ENCODE measurements at places on chromosomes 2 and 18.

DNA sequence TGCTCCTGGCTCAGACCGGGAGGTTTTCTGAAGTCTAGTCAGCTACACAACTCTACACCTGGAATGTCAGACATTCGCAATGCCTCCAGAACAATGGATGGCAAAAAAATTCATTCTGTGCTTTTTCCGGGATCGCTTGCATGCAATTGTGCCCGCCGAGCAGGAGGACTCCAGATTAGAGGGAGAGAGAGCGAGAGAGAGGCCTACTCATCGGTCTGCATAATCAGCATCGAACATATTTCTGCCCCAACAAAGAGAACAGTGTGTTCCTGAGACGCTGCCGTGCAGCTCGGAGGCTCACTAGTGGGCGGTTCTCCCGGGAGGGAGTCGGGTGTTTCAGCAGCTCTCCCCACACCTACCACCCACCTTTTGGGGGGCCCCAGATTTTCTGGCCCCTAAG is 117.1 kb downstream of the KLHL29 start:
- DNase-seq, result no peak

DNA sequence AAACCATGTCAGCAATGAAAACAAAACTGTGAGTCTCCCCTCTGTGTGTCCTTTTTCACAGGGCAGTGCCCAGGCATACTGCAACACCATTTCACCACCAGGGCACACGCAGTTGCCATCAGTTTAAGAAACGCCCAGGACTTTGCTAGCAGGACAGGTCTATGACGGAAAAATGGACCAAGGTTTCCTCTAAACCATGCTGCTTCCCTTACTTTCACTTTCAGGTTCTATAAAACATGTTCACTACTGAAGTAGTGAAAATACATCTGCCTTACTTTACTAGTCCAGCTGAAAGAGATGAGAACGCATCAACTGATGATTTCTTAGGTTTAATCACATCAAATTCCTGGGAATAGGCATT is 110.5 kb downstream of the TCF4 start:
- no peak for DNase-seq

GRCh38 chr2:207902821-207903220 is 122.5 kb downstream of the PLEKHM3 start:
- no peak for DNase-seq

- DNase-seq, result no peak
Measured at GRCh38 chr18:57048351-57048750, 98.5 kb upstream of the BOD1L2 start.

DNA sequence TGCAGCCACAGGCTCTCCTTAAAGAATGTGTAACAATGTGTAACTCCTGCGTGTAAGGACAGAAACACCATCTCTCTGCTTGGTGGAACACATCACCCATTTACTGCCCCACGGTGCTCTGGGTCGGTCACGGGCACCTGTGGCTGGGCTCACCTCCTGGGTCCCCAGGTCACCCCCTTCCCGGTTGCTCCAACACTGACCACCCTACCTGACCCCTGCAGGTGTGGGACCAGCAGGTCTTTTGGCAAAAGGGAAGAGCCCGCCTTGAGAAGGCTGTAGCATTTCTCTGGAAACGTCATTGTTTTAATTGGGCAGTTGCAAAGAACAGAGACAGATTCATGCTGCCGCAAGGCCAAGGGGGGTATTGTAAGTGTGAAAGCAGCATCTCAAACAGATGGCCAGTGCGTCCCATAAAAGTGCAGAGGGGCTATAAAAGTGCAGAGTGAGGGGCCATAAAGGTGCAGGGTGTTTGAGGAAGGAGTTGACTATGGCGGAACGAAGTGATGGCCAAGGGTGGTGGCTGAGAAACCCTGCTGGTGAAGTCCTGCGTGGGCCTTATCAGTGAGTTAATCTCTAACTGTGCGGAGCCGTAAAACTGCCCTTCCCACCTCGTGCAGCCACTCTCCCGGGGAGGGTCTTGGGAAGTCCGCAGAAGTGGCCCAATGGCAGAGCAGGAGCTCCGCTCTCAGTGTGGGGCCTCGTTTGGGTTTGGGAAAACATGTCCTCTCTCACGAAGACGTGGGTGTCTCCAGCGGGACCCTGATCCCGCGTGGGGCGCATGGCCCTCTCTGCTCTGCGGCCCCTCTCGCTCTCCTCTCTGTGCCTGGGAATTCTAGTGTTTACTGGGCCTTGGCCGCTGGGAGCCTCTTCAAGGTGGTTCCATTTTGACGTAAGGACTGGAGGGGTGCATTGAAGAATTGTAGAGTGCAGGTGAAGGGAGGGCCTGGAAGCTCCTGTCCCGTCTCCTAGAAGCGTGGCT is 13.7 kb upstream of the NEU4 start:
- DNase-seq, result no peak

GRCh38 chr2:43011158-43011491 is 215.3 kb downstream of the ZFP36L2 start:
- no peak for DNase-seq

DNA sequence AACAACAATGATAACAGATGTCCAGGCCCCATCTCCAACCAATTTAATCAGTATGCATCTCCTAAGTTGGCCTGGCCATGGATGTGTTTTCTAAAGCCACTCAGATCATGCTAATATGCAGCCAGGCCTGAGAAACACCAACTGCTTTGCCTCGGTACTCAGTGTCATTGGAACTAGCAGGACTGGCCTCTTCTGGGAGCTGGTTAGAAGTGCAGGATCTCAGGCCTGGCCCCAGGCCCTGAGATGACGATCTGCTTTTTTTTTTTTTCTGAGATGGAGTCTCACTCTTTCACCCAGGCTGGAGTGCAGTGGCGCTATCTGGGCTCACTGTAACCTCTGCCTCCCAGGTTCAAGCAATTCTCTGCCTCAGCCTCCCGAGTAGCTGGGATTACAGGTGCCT is 69.1 kb downstream of the IRS1 start:
- no peak for DNase-seq

DNA sequence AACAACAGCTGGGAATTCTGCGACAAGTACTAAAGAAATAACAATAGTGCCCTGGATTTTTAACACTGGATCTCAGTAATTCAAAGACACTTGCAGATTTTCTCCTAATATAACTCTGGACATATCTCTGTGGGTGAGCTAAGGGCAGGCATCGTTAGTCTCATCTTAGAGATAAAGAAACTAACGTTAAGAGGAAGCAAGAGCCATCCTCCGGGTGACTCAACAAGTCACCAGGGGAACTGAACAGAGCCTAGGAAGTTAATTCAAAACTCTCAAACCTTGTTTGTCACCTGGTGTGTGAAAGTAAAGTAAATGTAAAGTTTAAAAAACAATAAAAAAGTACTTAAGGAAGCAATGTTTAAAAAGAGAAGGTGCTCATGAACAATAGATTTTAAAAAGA is 41.6 kb upstream of the NRP2 start:
- DNase-seq, result no peak

- DNase-seq, result no peak
Measured at GRCh38 chr2:29164091-29164846, 49.1 kb downstream of the CLIP4 start.

DNA sequence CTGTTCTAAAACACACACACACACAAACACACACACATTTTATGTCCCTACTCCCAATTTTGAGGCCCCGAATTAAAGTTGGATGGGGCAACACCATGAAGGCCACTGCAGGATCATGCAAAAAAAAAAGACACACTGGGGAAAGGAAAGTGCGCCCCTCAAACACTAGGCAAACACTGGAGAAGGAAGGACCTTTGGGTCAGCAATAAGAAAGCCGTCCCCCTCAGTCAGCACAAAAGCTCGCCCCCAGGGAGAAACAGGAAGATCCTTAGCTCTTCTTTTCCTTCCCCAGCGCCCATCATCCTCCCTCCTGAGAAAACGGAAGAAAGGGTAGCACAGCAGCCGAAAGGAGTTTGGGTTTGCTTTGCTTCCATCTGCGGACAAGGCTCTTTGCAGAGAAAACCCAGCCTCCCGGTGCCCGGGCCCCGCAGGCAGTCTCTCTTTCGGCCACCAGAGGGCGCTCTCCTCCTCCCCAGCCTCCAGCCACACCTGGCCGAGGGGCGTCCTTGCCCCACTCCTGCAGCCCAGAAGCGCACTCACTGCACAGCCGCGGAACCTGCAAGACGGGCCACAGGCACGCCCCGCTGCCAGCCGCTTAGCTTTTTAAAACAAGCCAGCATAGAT is 248.5 kb downstream of the CDH20 start:
- peak; percentile 63 for DNase-seq

DNA sequence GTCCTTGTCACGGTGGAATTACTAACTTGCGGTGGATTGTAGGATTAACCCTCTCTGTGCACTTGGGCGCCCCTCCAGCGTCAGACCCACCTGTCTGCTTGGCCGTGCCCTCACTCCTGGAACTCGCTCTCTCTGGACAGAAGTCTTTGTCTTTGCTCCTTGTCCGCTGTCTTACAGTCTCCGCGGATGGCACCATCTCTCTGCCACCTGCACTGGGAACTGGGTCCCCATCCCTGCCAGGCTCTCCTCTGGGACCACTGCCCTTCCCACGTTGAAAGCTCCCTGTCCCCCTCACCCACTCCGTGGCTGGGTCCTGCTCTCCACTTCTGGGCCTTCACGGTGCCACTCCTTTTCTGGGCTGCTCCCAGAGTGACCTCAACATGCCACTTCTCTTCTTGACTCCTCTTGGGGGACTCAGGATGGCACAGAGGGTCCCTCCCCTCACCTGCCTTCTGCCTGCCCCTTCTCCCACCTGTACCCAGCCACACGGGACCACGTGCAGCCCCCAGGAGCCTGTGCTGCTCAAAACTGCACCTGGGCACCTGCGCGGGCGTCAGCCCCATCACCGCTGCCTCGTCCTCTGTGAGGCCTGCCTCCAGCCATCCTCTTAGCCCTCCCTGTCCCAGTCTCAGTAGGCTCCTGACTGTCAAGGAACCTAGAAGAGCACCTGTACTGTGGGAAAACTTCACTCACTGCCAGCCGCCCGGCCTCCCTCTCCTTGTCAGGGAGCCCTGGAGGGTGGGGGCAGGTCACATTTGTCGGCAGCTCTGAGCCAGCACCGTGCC is 11.1 kb downstream of the CNDP2 start:
- no peak for DNase-seq

GRCh38 chr2:10183146-10183675 is 60.7 kb downstream of the RRM2 start:
- DNase-seq, result no peak

DNA sequence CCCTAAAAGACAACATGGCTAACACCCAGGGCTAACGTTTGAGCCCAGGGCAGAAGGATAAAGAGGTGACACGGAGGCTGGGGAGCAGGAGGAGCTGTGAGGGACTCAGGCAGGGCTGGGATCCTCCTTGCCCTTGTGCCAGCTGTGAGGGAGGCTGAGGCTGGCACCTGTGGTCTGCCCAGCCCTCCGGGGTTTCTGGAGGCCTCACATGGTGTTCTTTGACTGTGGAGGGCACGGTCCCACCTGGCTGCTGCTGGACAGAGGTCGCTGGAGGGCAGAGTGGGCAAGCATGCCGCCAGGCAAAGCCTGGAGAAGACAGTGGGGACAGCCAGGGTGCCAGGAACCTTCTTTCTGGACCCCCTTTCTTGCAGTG is 26.8 kb upstream of the CNNM3 start:
- no peak for DNase-seq

GRCh38 chr2:179444056-179444455 is 179.4 kb upstream of the SESTD1 start:
- DNase-seq, result no peak

GRCh38 chr18:62812242-62812641 is 96.9 kb downstream of the PHLPP1 start:
- no peak for DNase-seq

DNA sequence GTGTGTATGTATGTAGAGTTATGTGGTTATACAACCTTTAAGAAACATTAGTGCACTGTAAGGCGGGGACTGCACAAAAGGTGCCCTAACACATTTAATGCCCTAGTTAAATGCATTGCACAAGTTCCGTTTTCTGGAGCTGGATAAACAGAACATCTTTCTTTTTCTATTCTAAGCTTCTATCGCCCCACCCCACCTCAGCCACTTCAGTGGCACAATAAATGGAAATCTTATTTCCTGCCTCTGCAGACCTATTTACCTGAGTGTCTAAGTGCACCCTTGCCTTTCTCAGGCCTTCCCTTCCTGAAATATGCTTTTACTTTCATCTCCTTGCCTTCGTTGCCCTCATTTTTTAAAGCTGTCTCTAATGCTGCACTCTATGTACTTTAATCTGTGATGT is 123.5 kb downstream of the TANC1 start:
- no peak for DNase-seq

DNA sequence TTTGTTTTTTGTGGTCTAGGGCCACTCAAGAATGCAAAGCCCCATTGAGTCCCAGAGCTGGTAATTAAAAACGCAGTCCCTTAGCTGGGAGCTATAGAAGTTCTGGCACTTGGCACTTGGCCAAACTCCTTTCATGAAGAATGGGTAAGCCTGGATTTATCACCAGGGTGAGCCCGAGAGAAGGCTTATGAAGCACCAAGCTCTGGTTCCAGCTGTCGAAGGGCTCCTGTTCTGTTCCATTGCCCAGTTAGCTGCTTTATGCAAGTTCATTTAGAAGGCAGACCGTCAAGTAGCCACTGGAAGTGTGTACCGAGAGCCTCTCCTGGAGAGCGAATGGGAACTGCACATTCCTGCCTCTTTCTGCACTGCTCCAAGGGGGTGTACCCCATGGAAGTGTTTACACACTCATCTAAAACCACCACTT is 14.2 kb downstream of the ECEL1 start:
- no peak for DNase-seq

DNA sequence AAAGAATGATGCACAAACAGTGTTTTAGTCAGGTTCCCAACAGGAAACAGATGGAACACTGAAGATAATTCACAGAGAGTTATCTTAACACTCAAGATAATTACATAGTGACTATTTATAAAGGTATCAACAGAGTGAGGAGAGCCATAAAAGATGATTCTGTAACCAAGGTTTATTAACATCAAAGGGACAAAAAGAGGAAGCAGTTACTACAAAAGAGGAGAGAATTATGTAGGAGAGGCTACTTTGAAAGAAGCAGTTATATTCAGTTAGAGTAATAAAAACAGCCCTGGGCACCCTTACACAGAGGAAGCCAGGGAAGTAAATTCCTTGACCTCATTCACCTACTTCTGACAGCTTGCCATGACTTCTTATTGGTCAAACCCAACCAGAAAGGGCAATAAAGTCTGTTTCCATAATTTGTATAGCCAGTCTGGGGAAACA is 326.5 kb upstream of the SLC39A10 start:
- DNase-seq, result no peak

DNA sequence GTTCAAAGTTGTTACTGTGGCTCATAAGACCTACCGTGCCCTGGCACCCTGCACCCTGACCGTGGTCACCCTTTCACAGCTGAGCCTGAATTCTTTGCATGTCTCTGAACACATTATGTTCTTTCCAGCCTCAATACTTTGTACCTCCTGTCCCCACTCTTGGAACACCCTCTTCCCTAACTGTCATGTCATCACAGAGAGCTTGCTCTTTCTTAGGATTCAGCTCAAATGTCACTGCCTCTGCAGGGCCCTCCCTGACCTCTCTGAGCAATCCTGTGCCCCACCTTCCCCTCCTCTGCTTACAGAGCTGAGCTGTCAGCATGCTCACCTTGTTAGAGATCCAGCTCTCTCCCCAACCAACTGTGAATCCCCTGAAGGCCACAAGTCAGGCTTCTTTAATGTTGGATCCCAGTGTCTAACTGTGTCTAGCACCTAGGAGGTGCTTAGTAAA is 15.0 kb downstream of the PRKAG3 start:
- no peak for DNase-seq

GRCh38 chr2:181440919-181441318 is 16.3 kb upstream of the ITGA4 start:
- DNase-seq, result no peak

GRCh38 chr2:178782236-178782635 is 25.0 kb downstream of the TTN start:
- no peak for DNase-seq
